Transverse colon (tissue), 4 donors: ENCODE measurements at places on chromosomes 5 and 9. TPM values are rescaled to one million over a fixed set of nuclear protein-coding genes. Genes with fewer than 3 reads are reported as not detected.

DNA sequence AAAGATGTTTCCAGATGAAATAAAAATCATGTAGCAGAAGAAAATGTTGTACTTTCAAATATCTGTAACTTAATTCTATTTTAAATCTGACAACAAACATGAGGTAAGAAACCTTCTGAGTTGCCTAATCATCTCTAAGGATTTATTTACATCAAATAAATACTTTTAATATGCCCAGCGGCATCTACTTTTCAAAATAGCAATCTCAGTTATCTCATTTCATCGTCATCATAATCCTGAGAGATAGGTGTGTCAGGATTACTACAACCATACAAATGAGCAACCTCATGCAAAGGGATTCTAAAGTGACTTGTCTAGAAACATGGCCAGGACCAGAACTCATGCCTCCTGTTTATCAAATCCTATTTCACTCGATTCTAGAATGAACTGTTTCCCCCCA, 49.5 kb downstream of the DENND1A start:
- H3K4me3 ChIP-seq: no peak overlapping the region
- H3K27ac ChIP-seq: no peak overlapping the region
- H3K4me1 ChIP-seq: no peaks in the 10 kb centered on the region
- no peaks in the 10 kb centered on the region for H3K27me3 ChIP-seq
- no peak for DNase-seq

CFAP90 gene
- total RNA-seq: not detected

- no peaks in the 10 kb centered on the region for H3K27me3 ChIP-seq
- no peaks in the 10 kb centered on the region for H3K36me3 ChIP-seq
- DNase-seq: no peak
- no peak overlapping the region for H3K4me3 ChIP-seq
Measured at GRCh38 chr5:91119217-91119616, 263.9 kb downstream of the ARRDC3 start.

- no peaks in the 10 kb centered on the region for H3K27me3 ChIP-seq
- no peak overlapping the region for H3K4me3 ChIP-seq
- H3K36me3 ChIP-seq: no peaks in the 10 kb centered on the region
Measured at GRCh38 chr5:14445576-14446290, 135.9 kb upstream of the OTULINL start.

TYRP1 gene
- not detected for total RNA-seq

GRCh38 chr9:110356639-110357395, 19.2 kb upstream of the TXNDC8 start:
- H3K4me1 ChIP-seq: no peaks in the 10 kb centered on the region
- no peaks in the 10 kb centered on the region for H3K27me3 ChIP-seq
- H3K4me3 ChIP-seq: no peak overlapping the region
- DNase-seq: no peak

PCDHB5 gene
- not detected for total RNA-seq

EIF4EBP3 gene
- total RNA-seq: 27.5 TPM

- no peak for DNase-seq
- H3K27ac ChIP-seq: peak overlapping the region; percentile 96
- no peaks in the 10 kb centered on the region for H3K27me3 ChIP-seq
- peak overlapping the region; percentile 70 for H3K4me3 ChIP-seq
Measured at GRCh38 chr5:79612667-79613198, 492 bp downstream of the TENT2 start.

GRCh38 chr9:296411-296810, 81.7 kb downstream of the DOCK8 start:
- H3K36me3 ChIP-seq: no peaks in the 10 kb centered on the region
- DNase-seq: no peak
- no peak overlapping the region for H3K4me3 ChIP-seq
- H3K27me3 ChIP-seq: no peaks in the 10 kb centered on the region
- no peak overlapping the region for H3K27ac ChIP-seq
- no peaks in the 10 kb centered on the region for H3K4me1 ChIP-seq

DNA sequence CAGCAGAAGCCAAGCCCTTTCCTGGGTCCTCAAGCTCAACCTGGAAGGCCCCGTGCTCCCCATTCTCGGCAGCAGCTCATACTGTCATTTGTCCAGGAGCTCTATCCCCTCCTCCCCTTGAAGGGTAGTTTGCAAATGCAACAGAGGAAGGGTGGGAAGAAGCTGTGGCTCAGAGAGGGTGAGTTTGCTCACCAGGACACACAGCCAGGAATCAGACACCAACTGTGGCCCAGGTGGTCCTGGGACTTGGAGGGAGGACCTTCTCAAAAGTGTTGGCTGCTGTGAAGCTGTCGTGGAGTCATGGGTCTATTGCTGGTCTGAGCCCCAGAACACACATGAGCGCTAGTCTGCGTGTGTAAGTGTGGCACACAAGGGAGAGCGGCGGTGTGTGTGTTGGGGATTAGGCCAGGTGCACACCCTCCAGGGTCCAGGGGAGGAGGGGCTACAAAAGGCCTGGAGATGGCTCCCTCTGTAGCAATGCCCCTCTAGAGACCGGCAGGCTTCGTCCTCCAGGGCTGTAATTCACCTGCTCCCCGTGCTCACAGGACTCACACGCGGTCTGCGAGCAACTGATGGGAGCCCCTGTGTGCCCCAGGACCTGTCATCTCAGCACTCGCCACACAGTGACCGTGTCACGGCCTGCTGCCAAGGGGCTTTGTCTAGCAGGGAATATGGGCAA, 8.2 kb upstream of the RPS14 start:
- H3K27ac ChIP-seq: no peak overlapping the region
- no peak for DNase-seq
- no peak overlapping the region for H3K4me3 ChIP-seq
- peaks cover 6% of the 10 kb centered on the region for H3K4me1 ChIP-seq
- no peaks in the 10 kb centered on the region for H3K36me3 ChIP-seq

- no peaks in the 10 kb centered on the region for H3K27me3 ChIP-seq
- H3K4me3 ChIP-seq: no peak overlapping the region
- H3K36me3 ChIP-seq: no peaks in the 10 kb centered on the region
- no peaks in the 10 kb centered on the region for H3K4me1 ChIP-seq
- DNase-seq: no peak
- H3K27ac ChIP-seq: no peak overlapping the region
Measured at GRCh38 chr5:154308443-154309370, 118.2 kb downstream of the GALNT10 start.

DNA sequence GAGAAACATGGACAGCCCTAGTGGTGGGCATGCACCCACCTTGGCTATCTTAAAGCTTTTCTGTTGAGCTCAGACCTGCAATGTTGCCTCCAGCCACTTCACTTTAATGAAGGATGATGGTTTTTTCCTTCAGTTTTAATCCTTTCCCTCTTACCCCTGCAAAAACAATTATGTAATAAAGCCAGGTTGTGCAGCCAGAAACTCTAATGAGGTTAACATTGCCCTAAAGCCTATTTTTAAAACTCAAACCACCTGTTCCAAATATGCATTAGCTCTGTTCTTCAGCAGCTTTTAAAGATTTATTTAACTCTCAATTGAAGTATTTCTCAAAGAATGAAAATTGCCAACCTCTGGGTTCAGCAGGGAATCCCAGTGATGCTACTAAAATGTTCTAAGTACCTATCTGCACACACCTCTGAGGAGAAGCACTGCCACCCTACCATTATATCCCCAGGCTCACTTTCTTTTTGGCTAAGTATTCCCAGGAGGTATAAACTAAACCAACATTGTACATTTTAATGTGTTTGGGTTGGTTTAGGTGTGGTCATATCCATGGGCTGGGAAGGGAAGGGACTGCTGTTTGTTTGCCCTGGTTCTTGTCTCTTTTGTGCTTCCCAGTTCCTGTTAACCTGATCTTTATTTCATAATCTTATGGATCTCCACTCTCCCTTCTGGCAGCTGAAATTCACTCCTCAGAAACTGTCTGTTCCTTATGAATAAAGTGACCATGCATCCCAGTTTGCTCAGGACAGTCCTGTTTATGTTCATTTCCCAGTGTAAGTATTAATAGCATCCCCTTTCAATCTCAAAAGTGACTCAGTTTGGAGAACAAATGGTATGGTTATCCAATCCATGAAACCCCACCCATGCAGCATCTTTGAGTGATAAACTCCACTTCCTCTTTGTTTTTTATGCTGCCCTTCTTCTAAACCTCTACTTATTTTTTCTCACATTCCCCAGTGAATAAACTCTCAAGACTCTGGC, 251.7 kb downstream of the RAB3C start:
- H3K36me3 ChIP-seq: no peaks in the 10 kb centered on the region
- DNase-seq: no peak
- no peak overlapping the region for H3K27ac ChIP-seq
- no peak overlapping the region for H3K4me3 ChIP-seq

- no peaks in the 10 kb centered on the region for H3K4me1 ChIP-seq
- H3K27me3 ChIP-seq: no peaks in the 10 kb centered on the region
- H3K36me3 ChIP-seq: no peaks in the 10 kb centered on the region
- H3K4me3 ChIP-seq: no peak overlapping the region
- DNase-seq: no peak
- H3K27ac ChIP-seq: no peak overlapping the region
Measured at GRCh38 chr5:143610946-143611345, 201.0 kb upstream of the HMHB1 start.

DNA sequence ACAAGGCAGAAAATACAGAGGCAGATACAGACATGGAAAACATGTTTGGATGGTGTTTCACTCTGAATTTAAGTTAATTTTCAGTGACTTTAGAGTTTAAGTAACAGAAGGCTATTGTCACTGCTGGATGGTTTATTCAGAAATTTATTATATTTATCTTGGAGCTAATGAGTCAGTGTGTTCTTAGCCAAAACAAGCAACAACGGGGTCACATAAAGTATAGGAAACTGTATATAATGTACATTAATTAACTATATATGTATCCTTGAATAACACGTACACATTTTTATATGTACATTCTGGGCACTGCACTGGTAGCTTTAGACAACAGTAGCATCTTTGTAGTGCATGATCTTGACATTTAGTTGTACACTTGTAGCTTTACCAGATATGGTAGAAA, 30.7 kb downstream of the CYLC2 start:
- H3K4me3 ChIP-seq: no peak overlapping the region
- no peak overlapping the region for H3K27ac ChIP-seq
- H3K27me3 ChIP-seq: no peaks in the 10 kb centered on the region
- no peak for DNase-seq
- no peaks in the 10 kb centered on the region for H3K4me1 ChIP-seq

DNA sequence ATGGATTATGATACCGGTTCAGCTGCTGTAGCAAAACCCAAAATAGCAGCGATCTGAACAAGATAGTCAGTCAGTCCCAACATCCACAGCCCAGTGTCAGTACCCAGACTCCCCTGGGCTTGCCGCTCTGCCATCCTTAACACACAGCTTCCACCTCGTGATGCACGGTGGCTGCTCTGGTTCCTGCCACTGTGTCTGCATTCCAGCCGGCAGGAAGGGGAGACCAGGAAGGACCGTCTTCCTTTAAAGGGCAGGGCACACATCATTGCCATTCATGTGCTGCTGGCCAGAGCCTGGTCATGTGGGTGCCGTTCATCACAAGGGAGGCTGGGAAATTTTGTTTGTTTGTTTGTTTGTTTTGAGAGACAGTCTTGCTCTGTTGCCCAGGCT, 131.0 kb upstream of the IER5L start:
- no peak overlapping the region for H3K4me3 ChIP-seq
- no peaks in the 10 kb centered on the region for H3K4me1 ChIP-seq
- H3K27me3 ChIP-seq: no peaks in the 10 kb centered on the region
- no peak overlapping the region for H3K27ac ChIP-seq
- H3K36me3 ChIP-seq: no peaks in the 10 kb centered on the region

DNA sequence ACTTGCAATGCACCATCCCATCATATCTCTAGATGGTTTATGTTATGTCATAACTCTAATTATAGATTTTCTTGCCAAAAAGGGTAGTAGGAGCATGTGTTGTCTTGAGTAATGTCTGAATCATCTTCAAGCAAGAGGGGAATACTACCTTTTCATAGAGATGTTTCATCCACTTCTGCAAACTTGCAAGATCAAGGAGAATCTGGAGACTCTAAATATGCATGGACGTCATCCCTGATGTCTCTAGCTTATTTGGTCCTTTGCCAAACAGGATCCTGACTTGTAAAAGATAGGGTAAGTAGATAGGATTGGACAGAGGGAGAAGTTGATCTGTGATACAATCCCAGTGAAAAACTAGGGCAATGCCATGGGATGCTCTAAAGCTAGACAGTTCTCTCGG, 246.5 kb downstream of the DMRTA1 start:
- H3K4me3 ChIP-seq: no peak overlapping the region
- no peaks in the 10 kb centered on the region for H3K27me3 ChIP-seq
- H3K27ac ChIP-seq: no peak overlapping the region

DNA sequence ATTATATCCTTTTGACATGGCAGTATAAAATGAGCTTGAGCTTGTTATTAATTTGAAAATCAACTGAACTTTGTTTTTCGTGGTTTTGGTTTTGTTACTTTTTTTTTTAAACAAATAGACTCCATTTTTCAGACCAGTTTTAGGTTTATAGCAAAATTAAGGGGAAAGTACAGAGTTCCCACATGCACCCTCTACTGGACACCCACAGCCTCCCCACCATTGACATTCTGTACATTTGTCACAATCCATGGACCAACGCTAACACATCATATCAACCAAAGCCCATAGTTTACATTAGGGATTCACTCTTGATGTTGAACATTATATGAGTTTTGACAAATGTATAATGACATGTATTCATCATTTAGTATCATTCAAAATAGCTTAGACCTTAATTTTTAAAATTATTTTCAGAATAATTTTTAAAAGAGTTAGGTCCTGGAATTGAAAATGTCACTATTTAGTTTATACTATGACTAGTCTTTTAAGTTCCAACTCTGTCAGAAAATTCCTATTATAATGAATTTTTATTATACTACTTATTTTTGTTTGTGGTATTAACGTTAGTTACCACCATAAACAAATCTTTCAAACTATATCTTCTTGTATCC, 35.3 kb upstream of the JMY start:
- no peak overlapping the region for H3K4me3 ChIP-seq
- no peak overlapping the region for H3K27ac ChIP-seq
- no peaks in the 10 kb centered on the region for H3K36me3 ChIP-seq
- no peaks in the 10 kb centered on the region for H3K4me1 ChIP-seq

DNA sequence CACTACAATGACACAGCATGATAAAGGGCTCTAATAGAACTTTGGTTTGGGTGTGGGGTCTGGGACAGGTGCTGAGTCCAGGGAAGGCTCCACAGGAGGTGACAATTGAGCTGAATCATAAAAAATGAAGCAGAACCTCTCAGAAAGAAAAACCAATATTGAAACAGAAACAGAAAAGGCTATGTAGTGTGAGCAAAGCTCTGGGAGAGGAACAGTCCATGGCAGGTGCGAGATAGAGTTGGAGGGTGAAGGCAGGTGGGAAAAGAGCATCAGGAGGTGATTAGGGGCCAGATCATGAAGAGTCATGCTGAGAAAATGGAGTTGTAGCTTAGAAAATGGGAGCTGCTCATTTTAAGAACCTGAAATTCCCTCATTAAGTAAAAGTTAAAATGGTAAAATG, 164.9 kb downstream of the KCTD16 start:
- H3K4me1 ChIP-seq: no peaks in the 10 kb centered on the region
- H3K4me3 ChIP-seq: no peak overlapping the region
- no peak for DNase-seq
- no peaks in the 10 kb centered on the region for H3K36me3 ChIP-seq
